Type B pancreatic cell (in vitro differentiated cells): ENCODE measurements at places on chromosomes 5 and 9. TPM values are rescaled to one million over a fixed set of nuclear protein-coding genes. Genes with fewer than 3 reads are reported as not detected.

DNA sequence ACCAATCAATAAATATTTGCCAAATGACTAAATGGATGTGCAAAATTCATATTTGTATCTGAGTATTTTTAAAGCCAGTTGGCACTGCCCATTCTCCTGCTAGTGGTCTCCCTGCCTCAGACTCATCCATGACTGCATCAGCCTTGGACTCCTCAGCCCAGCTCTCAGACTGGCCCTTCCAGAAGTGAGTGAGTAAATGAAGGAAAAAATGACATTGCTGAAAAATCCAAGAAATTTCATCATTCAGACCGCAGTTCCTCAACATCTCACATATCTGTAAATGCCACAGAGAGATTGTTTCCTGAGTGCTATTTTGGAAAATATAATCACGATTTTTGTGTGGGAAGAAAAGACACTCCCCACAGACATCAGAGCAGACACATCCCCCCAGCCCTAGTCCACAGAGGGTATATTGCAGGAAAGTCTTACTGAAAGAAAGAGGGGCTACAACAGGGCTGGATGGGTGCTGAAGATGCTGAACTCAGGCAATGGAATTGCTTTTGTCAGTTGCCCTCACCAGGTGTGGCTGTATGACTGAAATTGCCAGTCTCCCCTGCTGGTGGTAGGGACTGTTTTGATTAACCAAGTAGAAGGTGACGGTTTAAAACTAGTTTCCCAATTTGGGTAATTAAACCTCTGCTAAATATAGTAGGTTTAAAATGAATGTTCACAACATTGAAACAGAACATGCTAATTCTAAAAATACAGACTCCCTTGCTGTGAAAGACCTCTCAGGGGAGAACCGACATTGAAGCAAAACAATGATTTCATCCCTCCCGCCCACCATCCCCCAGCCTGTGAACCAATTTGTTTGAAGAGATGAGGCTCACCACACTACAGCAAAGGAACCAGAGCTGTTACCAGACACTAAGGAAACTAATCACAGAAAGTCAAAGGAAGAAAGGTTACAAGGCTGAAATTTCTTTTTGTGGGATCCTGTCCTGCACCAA lies 158.8 kb downstream of the DEPDC1B start:
- no peaks in the 10 kb centered on the region for H3K27me3 ChIP-seq
- no peak overlapping the region for H3K4me3 ChIP-seq
- no peak for DNase-seq

DNA sequence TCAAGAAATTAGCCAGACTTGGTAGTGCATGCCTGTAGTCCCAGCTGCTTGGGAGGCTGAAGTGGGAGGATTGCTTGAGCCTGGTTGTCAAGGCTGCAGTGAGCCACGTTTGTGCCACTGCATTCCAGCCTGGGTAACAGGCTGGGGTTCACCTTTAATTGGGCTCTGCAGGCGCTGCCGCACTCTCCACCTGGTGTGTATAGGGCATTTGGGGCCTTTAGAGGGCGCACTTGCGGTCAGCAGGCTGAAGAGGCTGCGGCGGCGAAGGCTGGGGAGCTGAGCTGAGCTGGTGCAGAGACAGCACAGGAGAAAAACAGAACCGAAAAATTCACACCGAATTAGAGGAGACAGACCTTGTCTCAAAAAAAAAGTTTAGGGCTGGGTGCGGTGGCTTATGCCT lies 31.2 kb downstream of the CDK7 start:
- no peak for DNase-seq
- H3K4me1 ChIP-seq: no peaks in the 10 kb centered on the region
- no peaks in the 10 kb centered on the region for H3K27me3 ChIP-seq

- no peak overlapping the region for H3K4me3 ChIP-seq
- H3K4me1 ChIP-seq: no peaks in the 10 kb centered on the region
- no peak overlapping the region for H3K27ac ChIP-seq
- DNase-seq: no peak
- H3K27me3 ChIP-seq: no peaks in the 10 kb centered on the region
These were observed 17.1 kb downstream of the RNF44 start for GRCh38 chr5:176519810-176520720.

GRCh38 chr9:79970146-79970425 lies 398.3 kb downstream of the TLE4 start:
- no peak overlapping the region for H3K4me3 ChIP-seq
- H3K27me3 ChIP-seq: peaks cover 60% of the 10 kb centered on the region
- H3K4me1 ChIP-seq: no peaks in the 10 kb centered on the region
- DNase-seq: no peak
- no peak overlapping the region for H3K27ac ChIP-seq

GRCh38 chr9:133587466-133587865 lies 21.7 kb downstream of the FAM163B start:
- H3K36me3 ChIP-seq: peaks cover 5% of the 10 kb centered on the region
- no peak for DNase-seq
- H3K4me3 ChIP-seq: no peak overlapping the region
- peaks cover 14% of the 10 kb centered on the region for H3K27me3 ChIP-seq
- H3K4me1 ChIP-seq: peaks cover 14% of the 10 kb centered on the region

- H3K27me3 ChIP-seq: no peaks in the 10 kb centered on the region
- DNase-seq: no peak
- H3K36me3 ChIP-seq: no peaks in the 10 kb centered on the region
- no peaks in the 10 kb centered on the region for H3K4me1 ChIP-seq
- H3K4me3 ChIP-seq: no peak overlapping the region
- H3K27ac ChIP-seq: no peak overlapping the region
These were observed 569.2 kb upstream of the PTPRD start for GRCh38 chr9:11182001-11182400.

- peaks cover 3% of the 10 kb centered on the region for H3K36me3 ChIP-seq
- H3K27ac ChIP-seq: no peak overlapping the region
- no peak overlapping the region for H3K4me3 ChIP-seq
- H3K27me3 ChIP-seq: peaks cover under 1% of the 10 kb centered on the region
These were observed 7.3 kb downstream of the COL5A1 start for GRCh38 chr9:134648701-134649530.

Gene C5orf58
- not detected in 2 replicates for total RNA-seq
